ENCODE measurements at places on chromosomes 16 and 17. TPM values are rescaled to one million over a fixed set of nuclear protein-coding genes. Genes with fewer than 3 reads are reported as not detected.

GRCh38 chr17:76673729-76674128 is 30.2 kb upstream of the ST6GALNAC1 start:
- DNase-seq: no peak

DNA sequence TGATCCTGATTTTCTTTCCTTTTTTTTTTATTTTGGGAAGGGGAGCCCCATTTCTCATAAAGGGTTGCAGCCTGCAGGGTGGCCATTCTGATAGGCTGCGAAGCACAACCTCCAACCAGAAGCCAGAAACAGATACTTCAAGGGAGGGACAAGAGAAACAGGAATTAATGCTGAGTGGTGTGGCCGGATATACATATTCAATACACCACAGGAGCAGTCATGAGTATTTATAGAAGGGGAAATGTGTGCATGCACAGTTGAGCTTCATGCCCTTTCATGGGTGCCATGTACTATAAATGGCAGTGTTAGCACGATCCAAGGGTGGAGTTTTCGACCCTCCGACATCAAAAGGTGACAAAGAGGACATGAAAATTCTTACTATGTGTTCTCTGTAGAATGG is 320.8 kb downstream of the CBLN1 start:
- DNase-seq: no peak

- no peak for DNase-seq
These were observed 230.4 kb upstream of the CA10 start for GRCh38 chr17:52388941-52389340.

GCGR gene
- 0.67 TPM for total RNA-seq

ASGR1 gene
- 0.42 TPM for total RNA-seq

Data from left colon (tissue), 2 donors.